ENCODE measurements at places on chromosomes 1 and 21. TPM values are rescaled to one million over a fixed set of nuclear protein-coding genes. Genes with fewer than 3 reads are reported as not detected.

PROK1 gene
- not detected for polyA plus RNA-seq

ZNF683 gene
- polyA plus RNA-seq: not detected

NHLH1 gene
- polyA plus RNA-seq: not detected

DYRK3 gene
- 3.5 TPM for polyA plus RNA-seq

VCAM1 gene
- polyA plus RNA-seq: 46.0 TPM

PTAFR gene
- polyA plus RNA-seq: 2.4 TPM

RNF19B gene
- 17.3 TPM for polyA plus RNA-seq

All from kidney (tissue), 22 donors.